ENCODE measurements at places on chromosomes 1 and 21.

- no peak for DNase-seq
Observed at GRCh38 chr1:110548381-110548780, 29.4 kb upstream of the KCNA10 start.

DNA sequence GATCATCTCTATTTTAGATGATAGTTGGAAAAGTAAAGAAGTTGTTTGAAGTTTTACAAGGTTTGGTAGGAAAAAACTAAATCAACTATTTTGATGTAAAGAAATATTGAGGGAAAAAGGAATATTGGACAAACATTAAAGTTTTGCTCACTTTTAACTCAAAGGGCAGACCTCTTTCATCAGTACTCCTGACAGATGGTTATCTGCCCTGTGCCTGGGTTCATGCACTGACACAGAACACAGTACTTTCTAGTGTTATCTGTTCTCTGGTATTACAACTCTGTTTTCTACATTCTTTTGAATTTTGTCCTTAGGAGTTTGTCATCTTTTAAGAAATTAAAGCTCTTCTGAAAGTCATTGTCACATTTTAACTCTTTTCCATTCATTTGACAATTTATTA lies 118.7 kb downstream of the POU2F1 start:
- DNase-seq, result no peak

GRCh38 chr21:42216726-42217572 lies 2.0 kb upstream of the ABCG1 start:
- no peak for DNase-seq

GRCh38 chr1:16605532-16606505 lies 7.5 kb downstream of the NBPF1 start:
- DNase-seq, result peak; percentile 34

DNA sequence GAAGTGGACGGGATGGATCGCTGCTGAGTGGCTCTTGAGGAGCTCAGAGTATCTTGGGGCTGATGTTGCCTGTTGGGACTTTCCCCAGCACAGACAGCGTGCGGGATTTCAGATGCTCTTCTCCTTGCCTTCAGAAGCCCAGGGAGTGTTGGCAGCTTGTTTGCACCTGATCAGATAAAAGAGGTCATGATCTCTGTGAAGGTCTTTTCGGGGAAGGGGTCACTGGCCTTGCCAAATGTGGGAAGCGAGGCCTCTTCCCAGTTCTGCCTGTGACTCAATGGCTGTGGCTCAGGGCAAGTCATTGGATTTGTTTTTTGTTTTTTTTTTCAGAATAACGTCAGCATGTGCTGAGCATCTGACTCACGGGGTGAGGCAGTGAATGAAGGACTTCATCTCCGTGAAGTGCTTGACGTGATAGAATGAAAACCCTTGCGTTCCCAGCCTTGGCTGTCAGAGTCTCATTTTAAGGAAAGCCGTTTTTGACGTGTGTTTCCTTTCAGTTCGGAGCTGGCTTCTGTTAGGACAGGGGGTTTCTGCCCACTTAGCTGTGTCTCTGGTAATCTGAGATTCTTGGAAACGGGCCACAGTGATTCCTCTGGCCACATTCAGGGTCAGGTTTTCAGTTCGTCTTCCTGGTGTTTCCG lies 46.7 kb downstream of the GALNT2 start:
- DNase-seq, result peak; percentile 91

GRCh38 chr1:3139871-3140361 lies 70.9 kb downstream of the PRDM16 start:
- DNase-seq, result no peak

- peak; percentile 59 for DNase-seq
Observed at GRCh38 chr1:109275706-109276345, 7.1 kb downstream of the PSRC1 start.

GRCh38 chr21:28179136-28179535 lies 813.5 kb downstream of the LTN1 start:
- DNase-seq, result no peak

DNA sequence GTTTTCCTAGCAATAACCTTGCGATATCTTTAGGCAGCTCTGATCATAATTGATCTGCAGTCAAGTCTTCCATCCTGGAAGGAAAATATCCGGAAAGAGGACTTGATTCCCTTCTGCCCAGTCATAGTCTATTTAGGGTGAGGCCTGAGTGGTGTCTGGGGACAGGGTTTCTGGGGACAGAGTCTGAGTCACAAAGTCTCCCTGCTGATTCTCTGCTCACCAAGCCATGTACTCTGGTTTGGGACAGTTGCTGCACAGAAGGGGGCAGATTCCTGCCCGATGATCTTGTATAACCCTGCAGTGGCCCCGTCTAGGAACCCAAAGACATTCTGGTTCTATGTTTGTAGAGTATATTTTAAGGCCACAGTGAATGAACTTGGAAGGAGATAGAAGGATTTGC lies 178.8 kb downstream of the KCNJ6 start:
- no peak for DNase-seq

GRCh38 chr21:38120984-38121855 lies 135.6 kb upstream of the KCNJ15 start:
- no peak for DNase-seq

- DNase-seq, result no peak
Observed at GRCh38 chr1:108590441-108590840, 30.5 kb downstream of the EEIG2 start.

GRCh38 chr1:54153535-54154439 lies 987 bp upstream of the CDCP2 start:
- DNase-seq, result no peak

- peak; percentile 14 for DNase-seq
Observed at GRCh38 chr21:45016406-45017038, 57.9 kb upstream of the ADARB1 start.

- no peak for DNase-seq
Observed at GRCh38 chr1:21396516-21396915, 43.4 kb upstream of the NBPF3 start.

DNA sequence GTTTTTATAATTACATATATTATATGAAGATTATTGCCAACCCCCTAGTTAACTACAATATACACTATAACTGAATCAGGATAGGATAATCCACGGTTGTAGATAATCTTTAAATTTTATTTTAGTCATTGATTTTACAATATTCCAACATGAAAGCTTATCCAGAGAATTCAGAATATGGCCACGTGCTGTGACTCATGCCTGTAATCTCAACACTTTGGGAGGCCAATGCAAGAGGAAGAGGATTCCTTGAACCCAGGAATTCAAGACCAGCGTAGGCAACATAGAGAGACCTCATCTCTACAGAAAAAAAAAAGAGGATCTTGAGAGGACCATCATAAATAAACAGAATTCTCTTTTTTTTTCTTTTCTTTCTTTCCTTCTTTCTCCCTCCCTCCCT lies 119.6 kb upstream of the CACYBP start:
- DNase-seq, result no peak

DNA sequence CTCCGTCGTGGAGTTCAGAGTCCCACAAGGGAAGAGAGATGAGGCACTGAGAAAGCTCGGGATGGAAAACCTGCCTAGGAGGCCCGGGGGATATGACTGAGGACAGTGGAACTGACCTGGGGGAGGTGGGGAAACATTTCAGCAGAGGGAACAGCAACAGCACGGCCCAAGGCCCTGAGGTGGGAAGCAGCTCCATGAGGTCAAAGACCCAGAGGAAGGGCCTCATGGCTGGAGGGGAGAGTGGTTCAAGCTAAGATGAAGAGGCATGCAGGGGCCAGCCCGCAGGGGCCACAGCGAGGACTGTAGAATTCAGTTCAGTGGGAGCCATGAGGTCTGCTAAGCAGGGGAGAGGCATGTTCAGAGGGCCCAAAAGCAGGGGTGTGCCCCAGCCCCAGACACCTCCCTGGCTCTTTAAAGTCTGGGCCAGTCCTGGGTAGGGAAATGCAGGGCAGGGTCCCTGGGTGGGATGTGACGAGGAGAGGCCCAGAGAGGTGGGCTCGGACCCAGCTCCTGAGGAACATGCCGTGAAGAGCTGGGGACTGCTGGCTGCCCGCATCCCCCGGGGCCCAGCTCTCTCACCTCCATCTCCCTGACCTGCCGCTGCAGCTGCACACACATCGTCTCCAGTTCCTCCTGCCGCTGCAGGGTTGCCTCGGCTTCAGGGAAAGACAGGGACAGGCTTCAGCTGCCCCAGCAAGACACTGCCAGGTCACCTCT lies 9.9 kb downstream of the UBXN11 start:
- no peak for DNase-seq

GRCh38 chr21:18204931-18205330 lies 39.7 kb upstream of the CHODL start:
- DNase-seq, result no peak

- DNase-seq, result peak; percentile 37
Observed at GRCh38 chr1:234911787-234912186, 216.8 kb downstream of the TOMM20 start.

- no peak for DNase-seq
Observed at GRCh38 chr1:183934314-183934713, 103.2 kb downstream of the COLGALT2 start.

DNA sequence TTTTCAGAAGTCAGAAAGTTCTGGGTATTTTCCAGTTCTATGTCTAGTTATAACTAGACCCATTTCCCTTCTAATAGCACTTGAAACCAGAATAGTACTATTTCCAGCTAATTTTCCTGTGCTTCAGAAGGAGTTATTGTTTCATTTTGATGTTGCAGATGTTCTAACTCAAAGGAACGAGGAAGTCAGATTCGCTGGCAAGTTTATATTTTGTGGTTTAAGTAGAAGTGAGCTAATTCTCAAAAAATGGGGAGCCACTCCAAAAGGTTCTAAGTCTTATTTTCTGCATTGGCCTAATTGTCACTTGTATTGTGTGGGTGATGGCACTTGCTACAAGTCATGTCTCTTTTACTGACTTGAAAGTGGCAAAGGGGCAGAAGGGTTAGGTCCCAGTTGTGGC lies 18.1 kb downstream of the CCDC185 start:
- DNase-seq, result peak; percentile 52

GRCh38 chr1:213687832-213688231 lies 299.9 kb upstream of the PROX1 start:
- DNase-seq, result no peak

Measured in SJSA1 (cell line).